ENCODE measurements at places on chromosomes 5 and 9.

- no peak for DNase-seq
Measured at GRCh38 chr9:110126986-110127864, 80.7 kb downstream of the C9orf152 start.

- DNase-seq, result no peak
Measured at GRCh38 chr5:69033690-69034089, 60.1 kb upstream of the SLC30A5 start.

DNA sequence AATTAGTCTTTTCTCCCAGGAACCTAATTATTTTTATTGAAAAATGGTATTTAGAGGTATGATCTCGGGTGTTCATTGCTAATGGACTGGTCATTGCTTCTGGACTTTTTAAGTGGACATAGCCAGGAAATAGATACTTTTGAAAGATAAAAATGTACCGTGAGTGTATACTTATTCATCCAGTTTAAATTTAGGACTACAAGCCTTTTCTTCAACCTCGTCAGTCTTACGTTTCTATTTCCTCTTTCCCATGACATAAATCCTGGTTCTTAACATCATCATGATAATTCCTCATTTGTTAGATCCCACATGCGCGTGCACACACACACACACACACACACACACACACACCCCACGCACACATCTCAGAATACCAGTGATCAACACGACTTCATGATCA is 15.1 kb downstream of the PDE8B start:
- no peak for DNase-seq

GRCh38 chr5:140342287-140342686 is 4.1 kb downstream of the HBEGF start:
- DNase-seq, result no peak

DNA sequence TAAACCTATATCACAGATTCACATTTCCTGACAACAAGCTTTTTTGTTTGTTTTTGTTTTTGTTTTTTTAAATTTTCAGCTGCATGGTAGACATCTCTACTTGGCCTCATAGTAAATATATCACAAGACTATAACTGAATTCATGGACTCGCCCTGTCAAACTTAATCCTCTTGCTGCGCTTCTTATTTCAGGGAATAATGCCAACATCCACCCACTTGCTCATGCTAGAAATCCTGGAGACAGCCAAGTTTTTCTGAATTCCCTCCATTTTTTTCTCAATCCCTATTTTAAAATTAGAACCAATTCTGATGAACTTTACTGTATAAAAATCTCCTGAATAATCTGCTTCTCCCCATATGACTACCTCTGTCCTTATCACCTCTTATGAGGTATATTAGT is 283.6 kb upstream of the RPS23 start:
- no peak for DNase-seq

DNA sequence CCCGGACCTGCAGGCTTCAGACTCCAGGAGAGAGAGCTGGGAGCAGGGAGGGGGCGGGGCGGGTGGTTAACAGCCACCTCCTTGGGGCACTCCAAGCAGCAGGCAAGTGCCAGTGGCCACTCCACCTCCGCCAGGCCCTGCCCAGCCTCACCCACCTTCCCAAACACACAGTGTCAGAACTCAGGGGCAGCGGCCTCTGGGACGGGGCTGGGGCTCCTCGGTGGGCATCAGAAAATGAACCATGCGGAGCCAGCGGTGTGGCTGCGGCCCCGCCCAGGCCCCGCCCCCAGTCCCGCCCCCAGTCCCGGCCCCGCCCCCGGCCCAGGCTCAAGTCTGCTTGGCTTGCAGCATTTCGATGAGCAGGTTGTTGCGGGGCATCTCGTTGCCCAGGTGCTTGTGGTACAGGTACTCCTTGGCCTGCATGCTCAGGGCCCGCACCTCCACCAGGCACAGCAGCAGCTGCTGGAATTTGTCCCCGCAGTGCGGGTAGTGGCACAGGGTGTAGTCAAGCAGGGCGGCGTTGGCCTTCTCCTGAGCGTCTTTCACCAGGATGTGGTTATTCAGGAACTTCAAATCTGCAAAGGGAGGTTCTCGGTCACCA is 24.7 kb downstream of the NR5A1 start:
- DNase-seq, result peak; percentile 82

DNA sequence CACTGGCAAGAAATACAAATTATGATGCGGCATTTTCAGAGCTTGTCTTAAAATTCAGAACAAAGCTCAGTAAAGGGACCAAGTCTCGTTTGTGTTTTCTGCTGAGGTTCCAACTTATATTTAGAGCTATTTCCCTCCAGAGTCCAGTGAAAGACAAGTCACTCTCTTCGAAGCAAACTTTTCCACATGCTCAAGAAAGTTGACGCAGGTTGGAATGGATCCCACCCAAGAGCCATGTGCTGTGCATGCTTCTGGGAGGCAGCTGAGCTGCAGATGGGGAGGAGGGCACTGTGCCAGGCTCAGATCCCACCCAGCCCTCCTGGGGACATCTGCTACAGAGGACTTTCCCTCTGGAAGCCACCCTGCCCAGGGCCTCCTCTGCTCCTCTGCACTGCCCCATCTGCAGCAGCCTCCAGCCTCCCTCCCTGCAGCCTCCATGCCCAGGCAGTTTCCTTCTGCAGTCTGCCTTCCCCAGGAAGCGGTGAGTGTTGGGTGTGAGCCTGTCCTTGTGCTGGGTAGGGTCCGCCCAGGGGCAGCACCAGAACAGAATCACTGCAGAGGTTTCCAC is 75.3 kb downstream of the COL23A1 start:
- DNase-seq, result no peak

GRCh38 chr5:68178579-68178978 is 37.0 kb upstream of the PIK3R1 start:
- no peak for DNase-seq

GRCh38 chr9:112162621-112163413 is 12.3 kb downstream of the SUSD1 start:
- DNase-seq, result no peak

- no peak for DNase-seq
Measured at GRCh38 chr9:38393128-38393796, 760 bp downstream of the ALDH1B1 start.

DNA sequence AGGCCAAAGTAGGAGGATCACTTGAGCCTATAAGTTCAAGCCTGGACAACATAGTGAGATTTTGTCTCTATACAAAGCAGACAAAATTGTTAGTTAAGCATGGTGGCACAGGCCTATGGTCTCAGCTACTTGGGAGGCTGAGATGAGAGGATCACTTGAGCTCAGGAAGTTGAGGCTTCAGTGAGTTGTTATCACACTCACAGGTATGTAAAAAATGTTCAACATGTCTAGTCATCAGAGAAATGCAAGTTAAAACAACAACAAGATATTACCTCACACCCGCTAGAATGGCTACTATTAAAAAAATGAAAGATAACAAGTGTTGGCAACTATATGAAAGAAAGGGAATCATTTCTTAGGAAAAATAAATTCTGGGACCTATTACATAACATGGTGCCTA is 341.5 kb upstream of the ST8SIA4 start:
- DNase-seq, result no peak

DNA sequence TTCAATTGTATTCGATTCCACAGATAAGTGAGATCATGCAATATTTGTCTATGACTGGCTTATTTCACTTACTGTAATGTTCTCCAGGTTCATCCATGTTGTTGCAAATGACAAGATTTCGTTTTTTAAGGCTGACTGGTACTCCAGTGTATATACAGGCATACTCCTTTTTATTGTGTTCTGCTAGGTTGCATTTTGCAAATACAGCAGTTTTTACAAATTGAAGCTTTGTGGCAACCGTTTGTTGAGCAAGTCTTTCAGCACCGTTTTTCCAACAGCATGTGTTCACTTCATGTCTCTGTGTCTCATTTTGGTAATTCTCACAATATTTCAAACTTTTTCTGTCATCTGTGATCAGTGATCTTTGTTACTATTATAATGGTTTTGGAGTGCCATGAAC is 82.7 kb downstream of the DMXL1 start:
- no peak for DNase-seq

GRCh38 chr9:16031971-16032370 is 479.1 kb downstream of the CCDC171 start:
- DNase-seq, result no peak
